D721Med (cell line): ENCODE measurements at places on chromosomes 3 and 15.

DNA sequence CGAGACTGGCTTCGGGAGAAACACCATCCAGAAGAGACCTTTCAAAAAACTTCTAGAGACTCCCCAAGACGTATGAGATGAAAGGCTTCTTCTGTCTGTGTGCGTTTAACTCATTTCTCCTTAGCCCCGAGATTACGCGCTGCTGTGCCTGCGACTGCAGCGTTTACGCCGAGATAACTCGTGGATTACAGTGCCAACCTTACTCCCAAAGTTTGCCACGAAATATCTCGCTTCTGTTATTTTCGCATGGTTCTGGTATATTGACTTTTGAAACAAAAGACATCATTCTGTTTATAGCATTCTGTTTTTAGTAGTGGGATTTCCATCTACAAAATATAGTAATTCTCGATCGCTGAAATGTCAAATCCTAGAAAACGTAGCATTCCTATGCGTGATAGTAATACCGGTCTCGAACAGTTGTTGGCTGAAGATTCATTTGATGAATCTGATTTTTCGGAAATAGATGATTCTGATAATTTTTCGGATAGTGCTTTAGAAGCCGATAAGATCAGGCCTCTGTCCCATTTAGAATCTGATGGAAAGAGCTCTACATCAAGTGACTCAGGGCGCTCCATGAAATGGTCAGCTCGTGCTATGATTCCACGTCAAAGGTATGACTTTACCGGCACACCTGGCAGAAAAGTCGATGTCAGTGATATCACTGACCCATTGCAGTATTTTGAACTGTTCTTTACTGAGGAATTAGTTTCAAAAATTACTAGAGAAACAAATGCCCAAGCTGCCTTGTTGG, 467 bp downstream of the PGBD4 start:
- DNase-seq = no peak

DNA sequence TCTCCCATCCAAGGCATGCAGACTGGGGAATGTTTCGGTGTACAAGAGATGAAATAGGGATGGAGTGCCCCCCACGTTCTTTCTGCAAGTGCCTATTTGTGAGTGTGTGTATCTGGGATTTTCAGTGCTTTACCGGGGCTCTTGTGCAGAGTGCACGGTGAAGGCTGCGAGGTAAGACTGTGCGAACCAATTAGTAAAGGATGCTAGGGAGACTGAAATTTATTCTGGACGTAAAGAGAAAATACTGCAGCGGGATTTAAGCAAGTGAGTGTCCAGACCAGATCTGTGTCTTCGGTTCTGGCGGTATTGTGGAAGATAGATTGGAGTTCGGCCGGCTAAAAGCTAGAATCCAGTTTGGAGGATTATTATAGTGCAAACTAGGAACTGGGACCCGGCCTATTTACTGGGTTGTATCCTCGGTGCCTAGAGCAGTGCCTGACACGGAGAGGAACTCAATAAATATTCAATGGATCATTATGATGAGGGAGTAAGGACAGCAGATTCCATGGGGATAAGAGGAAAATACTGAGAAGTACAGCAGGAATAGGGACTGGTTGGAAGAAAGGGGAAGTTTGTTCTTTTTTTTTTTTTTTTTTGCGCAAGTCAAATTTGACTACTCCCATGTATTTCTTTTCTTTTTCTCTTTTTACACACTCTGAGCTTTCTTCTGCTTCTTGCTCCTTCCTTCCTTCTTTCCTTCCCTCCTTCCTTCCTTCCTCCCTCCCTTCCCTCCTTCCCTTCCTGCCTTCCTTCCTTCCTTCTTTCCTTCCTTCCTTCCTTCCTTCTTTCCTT, 580 bp upstream of the MAGEF1 start:
- no peak for DNase-seq

DNA sequence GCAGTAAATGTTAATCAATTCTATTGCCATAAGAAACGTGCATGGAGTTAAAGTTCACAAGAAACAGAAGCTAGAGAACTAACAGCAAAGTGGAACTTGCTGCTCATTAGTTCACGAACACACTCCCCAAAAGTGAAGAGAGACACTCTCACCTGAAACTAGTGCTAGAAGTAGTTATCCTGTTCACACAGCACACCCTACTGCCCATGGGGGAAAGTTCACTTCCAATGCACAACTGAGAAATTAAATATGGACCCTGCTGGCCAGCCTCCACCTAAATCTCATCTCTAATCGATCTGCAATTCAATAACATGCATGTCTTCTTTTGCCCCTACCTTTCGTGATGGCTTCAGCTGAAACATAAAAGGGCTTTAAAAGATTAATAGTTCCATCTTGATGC, 39.4 kb upstream of the FRMD4B start:
- DNase-seq = no peak

DNA sequence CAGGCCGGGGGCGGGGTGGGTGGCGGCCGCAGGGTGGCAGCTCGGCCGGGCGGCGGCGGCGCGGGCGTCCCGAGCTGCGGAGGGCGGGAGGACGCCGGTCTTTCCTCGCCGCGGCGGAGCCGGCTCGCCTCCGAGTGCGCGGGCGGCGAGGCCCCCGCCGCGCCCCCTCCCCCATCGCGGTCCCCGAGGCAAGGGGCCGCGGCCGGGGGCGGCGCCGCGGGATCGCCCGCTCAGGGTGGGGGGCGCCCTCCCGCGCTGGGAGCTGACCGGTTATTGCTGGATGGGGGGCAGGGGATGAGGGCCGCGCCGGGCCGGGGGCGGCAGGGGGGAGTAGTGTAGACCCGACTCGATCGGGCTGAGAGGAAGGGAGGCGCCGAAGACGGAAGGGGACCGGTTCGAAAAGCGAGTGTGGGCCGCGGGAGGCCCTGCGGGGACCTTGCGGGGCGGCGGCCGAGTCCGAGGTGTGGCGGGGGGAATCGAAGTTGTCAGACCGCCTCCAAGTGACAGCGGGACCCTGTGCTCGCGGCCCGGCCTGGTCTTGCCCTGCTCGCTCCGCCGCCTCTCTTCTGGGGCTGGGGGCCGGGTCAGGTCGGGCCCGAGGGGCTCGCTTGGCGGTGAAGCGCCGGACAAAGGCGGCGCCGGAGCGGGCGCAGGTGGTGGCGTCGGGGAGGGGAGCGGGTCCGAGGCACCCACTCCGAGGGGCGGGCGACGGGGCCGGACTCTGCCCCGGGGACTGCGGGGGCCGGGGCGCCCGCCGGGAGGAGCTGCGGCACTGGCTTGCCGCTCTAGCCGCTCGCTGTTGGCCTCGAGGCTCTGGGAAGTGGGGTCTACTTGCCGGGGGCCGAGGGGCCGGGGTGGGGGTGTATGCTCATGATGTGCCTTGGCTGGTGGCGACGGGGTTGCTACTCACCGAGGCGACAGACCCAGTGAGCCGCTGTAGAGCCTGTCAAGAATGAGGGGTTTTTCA, 1.1 kb downstream of the BAHD1 start:
- DNase-seq = no peak

DNA sequence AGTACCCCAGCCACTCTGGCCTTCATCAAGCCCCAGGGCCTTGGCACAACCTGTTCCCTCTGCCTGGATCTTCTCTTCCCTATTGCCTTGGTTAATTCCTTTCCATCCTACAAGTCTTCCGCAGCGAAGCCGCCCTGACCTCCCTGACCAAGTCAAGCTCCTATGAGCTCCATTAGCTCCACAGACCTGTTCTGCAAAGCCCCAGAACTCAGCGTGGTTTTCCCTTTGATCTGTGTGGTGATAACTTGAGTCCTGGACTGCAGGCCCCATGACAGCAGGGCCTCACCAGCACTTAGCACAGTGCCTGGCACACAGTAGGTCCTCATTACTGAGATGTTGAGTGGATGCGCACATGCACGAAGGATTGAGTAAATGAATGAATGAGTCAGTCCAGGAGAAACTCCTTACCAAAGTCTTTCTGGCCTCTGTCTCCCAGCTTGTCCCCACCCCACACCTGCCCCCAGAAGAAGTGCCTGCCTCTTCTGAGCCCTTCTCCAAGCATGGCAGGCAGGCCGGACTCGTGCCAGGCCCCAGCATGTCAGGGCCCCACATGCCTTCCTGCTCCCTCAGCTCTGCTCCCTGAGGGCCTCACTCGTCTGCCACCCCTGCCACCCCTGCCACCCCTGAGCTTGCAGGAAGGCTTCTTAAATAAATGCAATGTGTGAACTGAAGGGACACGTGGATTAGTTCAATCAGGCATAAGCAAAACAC, 6.3 kb downstream of the ANPEP start:
- no peak for DNase-seq
